Fibroblast of skin of back (primary cell): ENCODE measurements at places on chromosomes 2 and 18.

- DNase-seq, result no peak
These were observed 92.4 kb downstream of the TFCP2L1 start for GRCh38 chr2:121192576-121192975.

GRCh38 chr2:153823880-153824279 lies 47.8 kb upstream of the GALNT13 start:
- no peak for DNase-seq

GRCh38 chr2:209633911-209634310 lies 137.7 kb upstream of the UNC80 start:
- DNase-seq, result no peak

- DNase-seq, result no peak
These were observed 62.1 kb upstream of the DOCK10 start for GRCh38 chr2:225104321-225104720.

- no peak for DNase-seq
These were observed 394.4 kb upstream of the SPHKAP start for GRCh38 chr2:228575897-228576296.

GRCh38 chr18:35247412-35248249 lies 6.8 kb downstream of the ZNF397 start:
- DNase-seq, result no peak

DNA sequence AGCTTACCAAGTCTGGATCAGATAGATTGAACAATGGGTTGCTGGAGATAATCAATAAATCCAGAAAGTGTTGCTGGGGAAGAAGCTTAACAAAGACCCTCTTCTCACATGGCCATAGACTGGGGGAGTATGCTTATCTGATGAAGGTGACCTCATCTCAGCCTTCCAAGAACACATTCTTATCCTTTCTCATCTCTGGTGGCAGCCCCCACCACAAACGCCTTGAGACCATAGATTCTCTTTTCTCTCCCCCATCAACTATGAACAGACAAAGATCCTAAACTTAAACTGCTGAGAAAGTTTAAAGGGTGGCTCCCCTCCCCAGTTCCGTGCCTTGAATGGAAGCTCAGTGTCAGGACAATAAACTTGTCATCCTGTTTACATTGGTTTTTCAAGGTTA lies 428.7 kb upstream of the TRIB2 start:
- DNase-seq, result no peak

DNA sequence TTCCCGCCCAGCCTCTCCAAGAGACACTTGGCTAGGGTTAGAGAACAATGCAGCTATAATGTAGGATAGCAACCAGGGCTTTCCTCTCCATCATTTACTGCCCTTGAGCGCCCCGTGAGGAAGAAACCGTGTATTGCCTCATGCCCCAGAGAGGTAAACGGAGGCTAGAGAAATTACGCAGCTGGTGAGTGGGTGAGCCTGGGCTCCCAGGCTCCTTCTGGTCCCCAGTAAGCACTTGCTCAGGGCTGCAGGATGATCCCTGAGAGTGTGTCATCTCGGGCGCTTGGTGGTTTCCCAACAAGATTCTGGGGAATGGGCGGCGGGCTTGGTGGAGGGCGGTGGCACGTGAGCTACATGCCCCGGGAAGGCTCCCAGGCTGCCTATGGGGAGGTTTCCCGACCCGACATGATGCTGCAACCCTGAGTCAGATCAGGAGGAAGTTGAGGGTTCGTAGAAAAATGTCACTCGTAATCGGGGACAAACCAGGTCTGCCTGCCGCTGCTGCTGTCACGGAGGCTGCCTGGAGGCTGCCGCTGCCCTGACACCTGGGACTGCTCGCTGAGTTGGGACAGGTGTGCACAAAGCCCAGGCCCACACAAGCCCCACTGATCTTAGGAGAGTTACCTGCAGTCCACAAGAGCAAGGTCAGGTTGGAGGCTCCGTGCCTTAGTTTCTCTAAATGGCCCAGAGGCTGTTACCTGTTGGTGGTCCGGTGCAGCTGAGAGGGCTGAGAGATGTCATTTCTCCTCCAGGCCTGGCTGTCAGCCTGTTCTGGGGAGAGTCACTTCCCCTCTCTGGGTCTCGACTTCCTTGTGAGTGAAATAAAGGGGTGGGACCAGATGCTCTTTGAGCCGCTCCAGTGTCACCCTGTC lies at the start of gene GPR55:
Gene GPR55 (minus strand): TSS at position 773 of the 872 bp plus-strand sequence. CDS start 14,280 bp downstream, outside the sequence.
- DNase-seq, result no peak

GRCh38 chr18:62988471-62988870 lies 273.1 kb downstream of the PHLPP1 start:
- DNase-seq, result no peak

DNA sequence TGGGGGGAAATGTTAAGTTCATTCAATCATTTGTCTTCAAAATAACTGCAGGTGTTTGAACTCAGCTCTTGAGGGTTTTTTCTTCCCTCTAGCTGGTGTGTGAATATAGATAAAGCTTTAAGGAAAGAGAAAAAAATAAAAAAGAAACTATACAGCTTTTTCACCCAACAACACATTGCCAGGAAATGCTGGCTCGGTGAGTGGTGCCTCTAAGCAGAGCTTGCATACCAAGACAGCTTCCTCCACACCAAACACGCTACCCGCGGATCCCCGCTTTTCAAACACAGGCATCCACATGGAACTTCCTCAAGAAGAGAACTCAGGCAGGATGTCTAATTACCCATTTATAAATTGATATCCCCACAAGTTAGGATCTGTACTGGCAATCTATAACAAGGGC lies 69.8 kb upstream of the TANK start:
- peak; percentile 50 for DNase-seq

- DNase-seq, result peak; percentile 62
These were observed 213.3 kb downstream of the ACKR3 start for GRCh38 chr2:236782938-236783337.

GRCh38 chr2:23705771-23706612 lies 220.9 kb downstream of the ATAD2B start:
- no peak for DNase-seq

DNA sequence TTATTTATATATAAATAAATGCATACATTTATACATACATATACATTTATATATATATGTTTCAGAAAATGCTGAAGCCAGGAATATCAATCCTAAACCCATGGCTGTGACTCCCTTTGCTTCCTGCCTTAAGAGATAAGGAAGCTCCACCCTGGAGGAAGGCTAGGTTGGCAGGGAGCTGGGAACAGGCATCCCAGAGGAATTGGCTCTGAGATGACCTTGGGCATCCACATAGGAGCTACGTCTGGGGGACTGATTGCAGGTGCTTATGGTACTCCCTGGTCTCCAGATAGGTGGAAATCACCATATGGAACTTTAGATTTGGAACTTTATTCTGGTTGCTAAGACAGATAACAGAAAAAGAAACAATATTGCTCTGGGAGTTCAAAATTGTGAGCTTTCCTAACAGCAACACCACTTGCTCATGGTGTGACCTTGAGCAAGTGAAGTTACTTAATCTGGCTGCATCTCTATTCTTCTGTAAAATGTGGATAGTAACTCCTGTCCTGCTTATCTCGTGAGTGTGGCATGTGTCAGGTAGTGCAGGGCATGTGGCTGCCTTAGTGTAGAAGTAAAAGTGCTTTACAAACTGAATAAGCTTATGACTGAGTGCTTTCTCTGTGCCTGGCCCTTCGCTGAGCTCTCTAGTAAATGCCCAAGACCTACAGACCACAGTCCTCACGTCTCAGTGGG lies 341.0 kb downstream of the MEIS1 start:
- DNase-seq, result no peak

DNA sequence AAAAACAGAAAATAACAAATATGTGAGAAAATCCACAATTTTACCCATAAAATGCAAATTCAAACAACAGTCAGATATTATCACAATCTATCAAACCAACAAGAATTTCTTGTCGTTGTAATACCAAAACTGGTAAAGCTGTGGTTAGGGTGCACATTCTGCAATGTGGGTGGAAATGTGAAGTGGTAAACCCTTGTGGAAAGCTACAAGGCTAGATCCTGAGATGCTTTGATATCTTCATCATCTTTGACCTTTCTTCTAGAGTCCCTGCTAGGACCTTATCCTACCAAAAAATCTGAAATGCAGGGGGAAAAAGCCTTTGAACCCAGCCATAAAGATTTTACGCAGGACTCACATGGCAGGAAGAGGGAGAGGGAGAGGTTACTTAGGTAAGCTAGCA lies 17.2 kb upstream of the ATG16L1 start:
- DNase-seq, result no peak

GRCh38 chr2:2824588-2824987 lies 493.5 kb upstream of the MYT1L start:
- no peak for DNase-seq

GRCh38 chr2:191539068-191539467 lies 138.9 kb upstream of the NABP1 start:
- peak; percentile 47 for DNase-seq

DNA sequence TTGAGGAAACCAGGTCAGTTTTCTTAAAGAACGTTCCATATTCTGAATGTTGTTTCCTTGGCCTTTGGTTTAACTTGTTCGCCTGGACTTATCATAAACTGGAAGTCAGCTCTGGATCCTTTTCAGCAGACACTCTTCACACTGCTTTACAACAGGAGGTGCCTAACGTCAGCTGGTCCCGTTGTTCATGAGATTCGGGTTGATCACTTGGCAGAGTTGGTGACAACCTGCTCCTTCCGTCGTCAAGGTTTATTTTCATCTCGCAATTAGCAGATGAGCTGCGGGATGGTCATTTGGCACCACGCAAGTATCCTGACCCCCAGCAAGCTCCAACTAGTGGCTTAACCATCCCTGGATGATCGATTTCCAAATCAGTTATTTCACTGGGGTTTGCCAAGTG lies 23.0 kb upstream of the BIN1 start:
- DNase-seq, result no peak

GRCh38 chr18:26487437-26487836 lies 60.9 kb downstream of the KCTD1 start:
- no peak for DNase-seq

DNA sequence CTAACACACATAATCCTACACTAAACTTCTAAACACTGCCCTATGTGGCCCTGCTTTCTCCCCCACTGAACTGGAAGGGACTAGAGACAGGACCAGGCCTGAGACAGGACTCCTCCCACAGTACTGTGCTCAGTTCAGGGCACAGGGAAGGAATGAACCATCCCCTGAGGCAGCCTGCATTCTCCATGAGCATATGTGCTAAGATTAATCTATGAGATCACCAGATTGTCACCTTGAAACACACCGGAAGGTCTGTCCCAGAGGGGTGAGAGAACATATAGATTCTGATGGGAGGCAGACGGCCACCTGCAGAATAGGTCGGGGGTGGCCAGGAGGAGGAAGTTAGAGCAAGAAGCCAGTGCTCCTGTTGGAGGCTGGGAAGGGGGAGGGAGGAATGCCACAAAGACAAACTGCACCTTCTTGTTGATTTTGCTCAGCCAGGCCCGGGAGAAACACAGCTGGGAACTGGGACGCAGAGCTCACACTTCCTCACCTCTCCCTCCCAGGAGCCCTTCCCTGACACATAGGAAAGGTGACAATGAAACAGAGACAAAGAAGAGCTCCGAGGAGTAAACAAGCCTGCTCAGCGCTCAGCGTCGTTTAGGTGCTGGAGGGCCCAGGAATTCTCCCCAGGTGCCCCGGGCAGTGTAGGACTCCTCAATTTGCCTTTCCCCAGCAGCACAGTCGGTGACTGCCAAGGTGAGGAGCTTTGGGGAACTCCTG lies 52.1 kb downstream of the ZBTB7C start:
- no peak for DNase-seq

DNA sequence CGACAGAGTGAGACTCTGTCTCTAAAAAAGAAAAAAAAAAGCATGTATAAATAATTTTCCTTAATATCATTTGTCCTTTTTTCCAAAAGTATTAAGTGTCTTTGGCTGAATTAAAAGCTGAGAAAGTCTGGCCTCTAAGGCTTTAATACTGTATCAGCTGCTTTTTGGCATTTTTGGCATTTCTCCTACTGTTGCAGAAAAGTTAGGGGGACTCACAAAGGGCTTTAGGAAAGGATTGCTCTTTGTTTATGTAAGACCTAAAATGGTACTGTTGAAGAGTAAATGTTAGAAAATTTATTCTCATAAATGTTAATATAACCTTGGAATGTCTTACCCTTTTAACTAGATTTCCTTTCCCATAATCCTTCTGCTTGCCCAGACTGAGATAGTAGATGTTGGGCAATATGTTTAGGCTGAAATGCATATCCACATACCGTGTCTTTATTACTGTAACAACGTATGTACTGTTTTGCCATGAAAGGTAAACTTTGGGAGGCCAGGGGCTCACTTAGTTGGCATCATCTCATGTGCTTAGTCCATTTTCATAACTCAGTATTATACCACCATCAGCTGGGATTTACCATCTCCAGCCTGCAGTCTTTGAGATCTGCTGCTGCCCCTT lies 18.0 kb upstream of the STON1 start:
- DNase-seq, result no peak

- no peak for DNase-seq
These were observed 13.9 kb downstream of the DYSF start for GRCh38 chr2:71467180-71467815.
